Urothelium cell line (cell line): ENCODE measurements at places on chromosomes 16 and 17.
A peak's percentile ranks its signal among the peaks of the same experiment; 100 is the strongest.

- peak; percentile 79 for DNase-seq
These were observed 18.6 kb downstream of the C1QTNF1 start for GRCh38 chr17:79042421-79043190.

DNA sequence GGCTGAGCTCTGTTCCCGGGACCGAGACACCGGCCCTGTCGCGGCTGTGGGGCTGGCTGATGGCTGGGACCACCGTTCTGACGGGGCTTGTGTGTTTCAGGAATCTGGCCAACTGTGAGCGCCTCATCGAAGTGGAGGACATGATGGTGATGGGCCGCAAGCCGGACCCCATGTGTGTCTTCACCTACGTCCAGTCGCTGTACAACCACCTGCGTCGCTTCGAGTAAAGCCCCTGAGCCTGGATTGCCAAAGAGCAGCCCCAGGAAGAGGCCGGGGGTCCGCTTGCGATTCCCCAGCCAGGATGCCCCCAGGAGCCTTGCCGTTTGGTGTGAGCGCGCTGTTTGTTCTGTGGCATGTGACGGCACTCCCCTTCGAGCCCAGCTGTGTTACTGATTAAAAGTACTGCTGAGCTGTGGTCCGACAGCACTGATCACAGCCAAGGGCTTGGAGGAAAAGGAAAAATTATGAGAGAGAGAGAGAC lies 23.0 kb downstream of the SMTNL2 start:
- no peak for DNase-seq

DNA sequence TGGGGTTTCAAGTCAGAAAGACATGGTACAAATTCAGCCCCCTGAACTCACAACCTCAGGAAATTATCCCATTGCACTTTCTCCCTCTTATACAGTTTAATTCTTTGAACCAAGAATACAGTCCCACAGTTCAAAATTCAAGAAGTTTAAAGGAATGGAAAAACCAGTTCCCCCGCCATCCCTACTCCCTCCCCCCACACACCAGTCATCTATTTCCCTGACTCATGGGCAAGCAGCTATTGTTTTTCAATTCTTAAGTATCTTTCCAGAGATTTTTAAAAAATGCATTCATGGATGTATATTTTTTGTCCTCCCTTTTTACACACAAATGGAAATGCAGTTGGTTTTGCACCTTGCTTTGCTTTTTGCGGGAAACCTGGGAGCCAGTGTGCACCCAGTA lies 7.3 kb downstream of the SYCE1L start:
- DNase-seq, result no peak

- DNase-seq, result no peak
These were observed 478.1 kb downstream of the NPIPA7 start for GRCh38 chr16:16857012-16857411.

GRCh38 chr17:81719410-81720266 lies 7.6 kb downstream of the SLC25A10 start:
- DNase-seq, result no peak

DNA sequence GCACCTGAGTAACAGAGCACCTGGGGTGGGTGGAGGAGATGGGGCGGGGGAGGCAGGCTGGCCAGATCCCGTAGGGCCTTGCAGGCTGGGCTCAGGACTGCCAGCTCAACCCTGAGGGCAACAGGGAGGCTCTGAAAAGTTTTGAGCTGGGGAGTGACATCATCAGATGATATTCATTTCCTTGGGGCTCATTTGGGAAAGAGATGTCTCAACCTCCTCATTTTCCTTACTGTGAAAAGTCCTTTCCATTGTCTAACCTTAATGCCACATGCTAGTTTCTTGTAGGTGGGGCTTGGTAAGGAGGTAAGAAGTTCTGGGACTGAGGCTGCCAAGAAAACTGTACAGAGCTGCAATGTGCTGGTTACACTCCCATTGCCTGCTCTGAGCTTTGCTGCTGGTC lies 3.7 kb downstream of the TNS4 start:
- DNase-seq, result no peak

DNA sequence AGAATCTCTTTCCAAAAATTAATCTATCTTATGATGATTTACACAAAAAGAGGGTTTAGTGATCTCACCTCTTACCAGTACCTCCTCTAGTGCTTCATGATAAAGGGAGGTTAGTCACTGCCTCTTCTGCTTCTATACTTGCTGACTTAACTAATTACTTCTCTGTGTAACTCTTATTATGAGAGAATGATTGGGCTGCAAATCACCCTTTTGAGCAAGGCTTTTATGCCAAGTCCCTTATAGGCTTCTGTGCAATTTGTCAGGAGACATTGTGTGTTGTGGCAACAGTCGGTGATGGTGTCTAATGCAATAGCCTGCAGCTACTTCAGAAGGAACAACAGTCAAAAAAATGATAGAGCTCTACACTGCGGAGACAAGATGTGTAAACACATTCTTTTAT lies 1568.1 kb upstream of the GOT2 start:
- DNase-seq, result no peak

DNA sequence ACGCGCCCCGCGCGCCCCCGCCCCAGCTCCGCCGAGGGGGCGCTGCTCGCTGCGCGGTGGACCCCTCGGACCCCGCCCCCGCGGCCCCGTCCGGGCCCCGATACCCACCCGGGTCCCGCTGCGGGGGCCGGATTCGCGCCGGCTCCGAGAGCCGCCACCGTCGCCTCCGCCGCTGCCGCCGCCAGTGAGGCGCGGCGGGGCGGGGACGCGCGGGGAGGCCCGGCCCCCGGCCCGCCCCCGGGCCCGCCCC lies at the start of gene TBC1D16:
TBC1D16 (minus strand) TSS at position 186 of the 250 bp plus-strand sequence. CDS start 22,325 bp downstream, outside the sequence.
- DNase-seq, result no peak

- DNase-seq, result peak; percentile 98
These were observed 54.8 kb upstream of the MAP3K14 start for GRCh38 chr17:45371414-45372324.

DNA sequence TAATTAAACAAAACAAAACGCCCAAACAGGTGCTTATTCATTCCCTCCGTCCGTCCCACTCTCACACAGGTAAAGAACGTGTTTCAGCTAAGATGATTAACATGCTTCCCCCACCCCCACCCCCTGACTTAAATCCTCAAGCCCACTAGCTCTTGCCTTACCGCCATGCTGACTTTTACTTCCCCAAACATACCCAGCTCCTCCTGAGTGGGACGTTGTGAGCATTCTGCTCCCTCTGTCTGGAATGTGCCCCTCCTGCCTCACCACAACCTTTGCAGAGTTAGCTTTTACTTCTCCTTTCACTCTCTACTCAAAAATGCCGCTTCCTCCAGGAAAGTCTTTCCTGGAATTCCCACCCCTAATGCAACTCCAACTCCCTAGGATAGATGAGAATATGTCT lies 774.0 kb upstream of the RBFOX1 start:
- DNase-seq, result no peak

DNA sequence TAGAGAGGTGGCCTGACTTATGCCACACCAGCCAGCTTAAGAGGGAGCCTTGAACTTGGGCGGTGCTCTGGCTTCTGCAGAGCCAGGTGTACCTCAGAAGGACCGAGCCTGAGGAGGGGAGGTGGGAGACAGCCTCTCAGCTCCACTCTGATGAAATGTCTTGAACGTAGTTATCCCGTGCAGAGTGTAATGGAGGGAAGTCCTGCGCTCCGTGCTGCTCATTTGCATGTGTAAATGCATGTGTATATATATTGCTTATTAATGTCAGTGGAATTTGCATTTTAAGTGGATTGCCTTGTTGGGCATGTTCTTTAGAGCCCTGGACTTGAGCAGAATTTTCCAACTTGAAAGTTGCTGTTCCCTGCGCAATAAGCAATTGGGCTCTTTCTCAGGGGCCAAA lies 264.9 kb upstream of the SDK2 start:
- no peak for DNase-seq

- no peak for DNase-seq
These were observed 86.8 kb upstream of the SOX9 start for GRCh38 chr17:72034000-72034399.

GRCh38 chr16:66353055-66353454 lies 13.4 kb upstream of the CDH5 start:
- no peak for DNase-seq

GRCh38 chr16:997440-998051 lies 16.0 kb downstream of the SOX8 start:
- DNase-seq, result peak; percentile 84

DNA sequence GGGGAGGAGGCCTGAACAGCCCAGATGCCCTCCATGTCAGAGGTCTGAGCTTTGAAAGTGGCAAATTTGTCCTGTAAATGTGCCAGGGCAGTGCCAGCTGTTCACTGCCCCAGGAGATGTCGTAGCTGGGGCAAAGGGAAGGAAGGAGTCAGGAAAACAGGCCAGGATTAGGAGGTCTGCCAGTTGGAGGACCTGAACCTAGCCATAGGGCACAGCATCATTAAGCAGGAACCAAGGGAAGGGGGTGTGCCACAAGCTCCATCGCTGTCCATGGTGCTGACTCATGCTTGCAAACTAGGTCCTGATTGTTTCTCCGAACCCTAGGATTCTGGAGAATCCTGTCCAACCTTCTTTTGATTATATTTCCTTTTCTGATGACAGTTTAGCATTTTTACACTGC lies 124.2 kb downstream of the TMEM132E start:
- DNase-seq, result peak; percentile 36

DNA sequence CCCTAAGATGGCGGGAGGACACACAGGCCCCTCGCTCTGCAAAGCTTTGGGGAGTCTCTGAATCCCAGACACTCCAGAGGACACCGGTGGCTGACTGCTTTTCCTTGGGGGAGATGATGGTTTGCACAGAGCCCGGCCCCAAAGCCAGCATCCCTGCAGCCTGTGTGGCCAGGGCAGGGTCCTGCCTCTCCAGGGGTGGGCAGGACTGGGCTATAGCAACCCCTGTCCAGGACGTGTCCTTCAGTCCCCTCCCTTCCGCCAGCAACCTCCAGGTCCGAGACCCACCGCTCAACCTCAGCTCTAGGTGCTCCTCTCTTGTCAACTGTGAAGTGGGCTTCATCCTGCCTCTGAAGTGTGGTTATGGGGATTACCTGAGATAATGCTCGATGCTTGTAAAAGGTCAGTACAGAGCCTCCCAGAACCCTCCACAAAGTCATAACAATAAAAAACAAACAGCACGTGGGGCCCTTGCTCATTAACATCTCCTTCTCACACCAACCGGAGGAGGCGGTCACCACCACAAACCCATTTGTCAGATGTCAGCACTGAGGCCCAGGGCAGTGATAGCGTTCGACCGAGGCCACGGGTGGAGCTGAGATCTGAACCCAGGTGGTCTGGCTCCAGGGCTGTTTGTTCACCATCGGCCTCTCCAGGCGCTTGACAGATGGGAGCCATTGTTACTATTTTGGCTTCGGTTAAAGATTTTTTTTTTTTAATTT lies 304.8 kb downstream of the IRF8 start:
- no peak for DNase-seq

GRCh38 chr16:27235055-27235937 lies 32.0 kb downstream of the KDM8 start:
- peak; percentile 40 for DNase-seq

GRCh38 chr16:21167929-21168602 lies 9.6 kb downstream of the LDAF1 start:
- DNase-seq, result no peak

GRCh38 chr16:6751191-6751590 lies 581.5 kb upstream of the RBFOX1 start:
- no peak for DNase-seq

- DNase-seq, result no peak
These were observed 94.3 kb upstream of the ASIC2 start for GRCh38 chr17:33387406-33387805.

GRCh38 chr17:81992306-81993102 lies 15.1 kb downstream of the ASPSCR1 start:
- no peak for DNase-seq

- no peak for DNase-seq
These were observed 63.8 kb upstream of the GPRC5B start for GRCh38 chr16:19948186-19949104.

GRCh38 chr17:19766421-19767270 lies 18.5 kb upstream of the ALDH3A1 start:
- DNase-seq, result peak; percentile 82

DNA sequence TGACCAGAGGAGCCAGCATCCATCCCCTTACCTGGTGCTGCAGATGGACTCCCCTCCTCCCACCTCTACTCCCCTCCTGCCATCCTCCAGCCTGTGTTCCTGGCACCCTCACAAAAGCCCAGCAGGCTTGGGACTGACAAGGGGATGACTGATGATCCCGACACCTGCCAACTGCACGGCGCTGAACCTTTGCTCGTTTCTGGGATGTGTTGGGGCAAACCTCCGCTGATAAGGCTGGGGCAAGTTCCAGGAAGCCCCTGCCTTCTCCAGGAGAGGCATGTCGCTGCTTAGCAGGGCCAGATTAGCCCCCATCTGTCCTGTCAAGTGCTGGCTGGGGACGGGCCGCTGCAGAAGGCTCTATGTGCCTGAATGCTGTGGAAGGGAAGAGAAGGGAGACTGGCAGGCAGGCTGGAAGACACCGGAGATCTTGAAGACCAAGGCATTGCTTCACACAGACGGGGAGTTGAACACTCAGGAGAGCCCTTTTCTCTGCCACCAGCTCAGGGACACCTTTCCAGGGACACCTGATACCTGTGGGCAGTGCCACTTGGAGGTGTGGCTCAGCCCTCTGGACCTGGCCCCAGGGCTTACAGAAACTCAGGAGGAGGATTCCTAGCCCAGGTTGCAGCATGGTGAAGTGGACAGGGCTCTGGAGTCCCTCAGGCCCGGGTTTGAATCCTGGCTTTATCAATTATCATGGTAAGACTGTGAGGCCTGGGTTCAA lies 973 bp upstream of the KRT15 start:
- no peak for DNase-seq

DNA sequence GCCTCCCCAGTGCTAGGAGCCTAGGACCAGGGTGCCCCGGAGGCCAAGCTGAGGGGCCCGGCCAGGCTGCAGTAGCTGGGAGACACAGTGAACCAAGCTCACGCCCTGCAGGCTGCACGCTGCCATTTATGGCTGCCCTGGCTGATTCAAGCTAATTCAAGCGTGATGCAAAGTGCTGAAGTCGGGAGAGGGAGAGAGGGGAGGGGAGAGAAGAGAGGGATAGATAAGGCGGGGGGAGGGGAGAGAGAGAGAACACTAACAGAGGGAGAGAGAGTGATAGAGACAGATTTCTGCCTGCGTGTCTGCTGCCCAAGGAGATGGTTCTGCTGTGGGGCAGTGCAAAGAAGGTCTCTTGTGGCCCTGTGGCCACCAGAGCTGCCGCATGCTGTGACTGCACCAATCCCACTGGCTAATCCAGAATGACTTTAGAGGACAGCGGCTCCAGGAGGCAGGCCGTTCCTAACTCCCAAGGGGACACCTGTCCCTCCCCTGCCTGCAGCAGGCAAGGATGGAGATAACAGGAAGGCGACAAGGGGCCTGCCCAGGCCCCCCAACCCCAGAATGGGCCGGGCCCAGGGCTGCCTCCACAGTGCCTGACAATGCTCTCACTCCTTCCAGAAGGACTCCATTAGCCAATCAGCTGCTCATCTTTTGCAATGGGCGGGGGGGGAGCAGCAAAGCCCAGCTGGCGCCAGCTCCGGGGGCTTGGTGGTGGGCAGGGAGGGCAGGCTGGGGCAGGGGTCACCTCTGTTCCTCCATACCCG lies 12.9 kb downstream of the MXRA7 start:
- no peak for DNase-seq

- no peak for DNase-seq
These were observed 18.1 kb upstream of the KRT17 start for GRCh38 chr17:41642252-41643156.

- no peak for DNase-seq
These were observed 741 bp upstream of the TLCD3A start for GRCh38 chr17:731644-732066.
